ENCODE measurements at places on chromosomes 4 and X.
A peak's percentile ranks its signal among the peaks of the same experiment; 100 is the strongest.

- DNase-seq = no peak
These were observed 21.5 kb downstream of the NELFA start for GRCh38 chr4:1987296-1987695.

DNA sequence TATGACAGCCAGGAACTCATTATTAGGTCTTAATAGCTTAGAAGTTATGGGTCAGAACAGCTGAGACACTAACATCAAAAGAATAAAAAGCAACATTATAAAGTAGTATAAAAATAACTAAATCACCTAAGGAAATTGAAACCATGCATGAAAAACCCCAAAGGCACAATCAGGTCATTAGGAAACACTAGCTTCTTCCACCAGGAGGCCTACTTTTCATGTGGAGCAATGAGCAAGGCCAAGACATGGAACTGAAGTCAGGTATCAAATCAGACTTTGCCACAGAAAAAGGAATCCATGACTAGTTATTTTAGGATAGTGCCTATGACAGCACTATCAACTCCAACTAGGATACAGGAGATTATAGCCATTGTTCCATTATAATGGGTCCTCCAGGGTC, 7.9 kb downstream of the HUWE1 start:
- no peak for DNase-seq

GRCh38 chr4:19051831-19052230, 1030.3 kb upstream of the LCORL start:
- no peak for DNase-seq

GRCh38 chr4:54572152-54572542, 85.6 kb upstream of the KIT start:
- DNase-seq = no peak

GRCh38 chr4:76539979-76540378, 105.0 kb downstream of the SHROOM3 start:
- DNase-seq = no peak

DNA sequence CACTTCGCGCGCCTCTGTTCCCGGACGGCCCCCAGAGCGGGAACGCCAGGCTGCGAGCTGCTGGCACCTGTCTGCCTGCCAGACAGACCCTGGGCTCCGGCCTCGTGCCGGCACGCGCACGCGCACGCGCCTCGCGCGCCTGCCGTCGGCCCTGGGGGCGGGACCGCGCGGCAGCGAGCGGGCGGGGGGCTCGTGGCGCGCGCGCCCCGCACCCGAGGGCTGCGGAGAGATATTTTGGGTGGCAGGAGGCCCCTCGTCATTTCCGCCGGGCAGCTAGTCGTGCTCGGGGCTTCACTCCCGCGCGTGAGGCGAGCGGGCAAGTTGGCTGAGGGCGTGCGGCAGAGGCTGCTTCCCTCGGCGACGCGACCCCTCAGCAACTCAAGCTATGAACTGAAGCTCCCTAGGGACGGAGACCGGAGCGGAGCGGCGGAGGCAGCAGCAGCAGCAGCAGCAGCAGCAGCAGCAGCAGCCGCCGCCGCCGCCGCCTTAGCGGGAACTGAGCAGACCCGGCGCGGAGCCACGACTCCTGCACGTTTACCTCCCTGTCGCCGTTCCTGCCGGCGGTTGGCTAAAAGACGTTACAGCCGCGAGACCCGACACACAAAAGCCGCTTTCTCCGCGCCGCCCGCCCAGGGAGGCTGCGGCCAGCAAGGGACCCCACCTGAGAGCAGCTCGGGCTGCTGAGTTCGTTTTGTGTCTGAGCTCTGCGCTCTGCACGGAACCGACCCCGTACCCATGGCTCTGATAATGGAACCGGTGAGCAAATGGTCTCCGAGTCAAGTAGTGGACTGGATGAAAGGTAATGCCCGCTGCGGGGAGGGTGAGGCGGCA, at the start of gene CNKSR2:
Gene CNKSR2 (plus strand): TSS at position 256 of the 831 bp plus-strand sequence. CDS start 480 bp downstream, at position 736.
- DNase-seq = peak; percentile 11

GRCh38 chr4:83783215-83783614, 247.3 kb downstream of the GPAT3 start:
- DNase-seq = no peak

DNA sequence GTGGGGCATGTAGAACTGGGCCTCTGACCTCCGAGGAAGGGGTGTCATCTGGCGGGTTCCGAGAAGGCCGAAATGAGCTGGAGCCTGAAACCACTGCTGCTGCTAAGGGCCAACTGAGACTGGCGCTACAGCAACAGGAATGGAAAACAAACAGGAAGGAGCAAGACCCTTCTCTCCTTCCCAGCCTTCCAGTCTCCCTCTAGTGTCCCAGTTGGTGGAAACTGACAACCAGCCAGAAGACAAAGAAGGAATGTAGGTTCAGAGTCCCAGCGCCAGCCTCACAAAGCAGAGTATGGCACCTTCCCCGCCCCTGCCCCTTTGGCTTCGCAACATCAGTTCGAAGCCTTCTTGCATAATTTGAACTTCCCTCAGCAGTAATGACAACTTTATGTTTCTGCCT, 24.4 kb upstream of the PDZD4 start:
- no peak for DNase-seq

GRCh38 chr4:167100120-167100519, 134.2 kb downstream of the SPOCK3 start:
- no peak for DNase-seq

GRCh38 chr4:150679018-150679764, 97.2 kb downstream of the MAB21L2 start:
- DNase-seq = no peak

DNA sequence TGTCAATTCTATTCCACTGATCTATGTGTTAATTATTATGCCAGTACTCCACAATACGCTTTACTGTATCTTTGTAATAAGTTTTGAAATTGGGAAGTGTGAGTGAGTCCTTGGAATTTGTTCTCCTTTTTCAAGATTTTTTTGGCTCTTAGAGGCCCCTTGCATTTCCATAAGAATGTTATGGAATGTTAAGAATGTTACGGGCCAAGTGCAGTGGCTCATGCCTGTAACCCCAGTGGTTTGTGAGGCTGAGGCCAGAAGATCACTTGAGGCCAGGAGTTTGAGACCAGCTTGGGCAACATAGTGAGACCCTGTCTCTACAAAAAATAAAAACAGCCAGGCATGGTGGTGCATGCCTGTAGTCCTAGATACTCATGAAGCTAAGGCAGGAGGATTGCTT, 167.6 kb upstream of the CXorf66 start:
- DNase-seq = no peak

DNA sequence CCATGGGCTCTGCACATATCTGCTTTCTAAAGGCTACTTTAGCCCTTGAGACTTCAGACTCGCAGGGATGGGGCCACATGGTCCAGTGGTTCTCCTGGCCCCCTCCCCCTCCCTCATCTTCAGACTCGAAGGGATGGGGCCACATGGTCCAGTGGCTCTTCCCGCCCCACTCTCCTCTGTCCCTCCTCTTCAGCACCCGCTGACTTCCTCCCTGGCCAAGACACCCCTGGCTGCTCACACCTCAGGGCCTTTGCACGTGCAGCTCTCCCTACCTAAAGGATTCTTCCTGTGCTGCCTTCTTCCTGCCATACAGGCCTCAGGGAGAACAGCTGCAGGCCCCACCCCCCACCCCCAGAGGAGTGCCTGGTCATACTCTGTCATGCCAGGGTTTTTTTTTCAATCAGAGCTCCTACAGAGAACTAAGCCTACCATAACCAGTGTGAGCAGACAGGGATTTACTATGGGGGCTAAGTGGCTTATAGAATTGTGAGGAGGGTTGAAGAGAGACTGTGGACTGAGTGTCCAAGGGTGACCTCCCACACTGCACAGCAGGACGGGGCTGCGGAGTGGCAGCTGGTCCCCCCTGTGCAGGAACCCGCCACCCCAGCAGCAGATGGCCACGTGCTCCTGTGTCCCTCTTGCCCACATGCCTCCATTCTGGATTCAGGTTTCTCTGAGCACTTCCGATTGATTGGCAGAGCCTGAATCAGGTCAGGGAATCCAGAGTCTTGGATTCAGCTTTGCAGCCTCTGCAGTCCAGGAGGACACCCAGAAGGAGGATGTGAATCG, 6.1 kb upstream of the SPON2 start:
- no peak for DNase-seq

DNA sequence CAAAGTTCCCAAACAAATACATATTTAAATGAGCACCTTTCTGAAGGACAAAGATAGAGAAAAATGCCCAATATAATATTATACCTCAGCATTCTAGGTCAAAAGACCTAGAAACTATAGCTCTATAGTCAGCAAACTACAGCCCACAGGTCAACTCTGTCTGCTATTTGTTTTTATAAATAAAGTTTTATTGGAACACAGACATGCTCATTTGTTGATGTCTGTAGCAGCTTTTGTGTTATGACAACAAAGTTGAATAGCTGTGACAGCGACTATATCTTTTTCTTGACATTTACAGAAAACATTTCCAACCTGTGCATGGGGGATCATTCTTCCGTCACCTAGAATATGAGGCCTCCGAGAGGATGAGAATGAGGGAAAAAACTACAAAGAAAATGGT, 48.7 kb upstream of the WDR19 start:
- DNase-seq = no peak

DNA sequence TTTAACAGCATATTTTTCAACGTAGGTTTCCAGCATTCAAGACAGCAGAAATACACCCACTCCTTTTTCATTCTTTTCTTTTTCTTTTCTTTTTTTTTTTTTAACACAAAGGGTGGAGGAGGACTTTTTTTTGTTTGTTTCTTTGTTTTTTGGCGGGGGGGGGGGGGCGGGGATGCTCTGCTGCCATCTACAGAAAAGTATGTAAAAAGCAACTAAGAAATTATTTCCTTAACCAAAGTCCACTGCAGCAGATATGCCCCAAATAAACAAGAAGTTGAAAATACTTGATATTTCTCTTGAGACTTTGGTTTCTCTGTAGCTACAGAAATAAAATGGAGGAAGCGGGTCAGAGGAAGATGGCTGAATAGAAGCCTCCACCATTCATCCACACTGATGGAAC, 63.2 kb upstream of the PBDC1 start:
- no peak for DNase-seq

DNA sequence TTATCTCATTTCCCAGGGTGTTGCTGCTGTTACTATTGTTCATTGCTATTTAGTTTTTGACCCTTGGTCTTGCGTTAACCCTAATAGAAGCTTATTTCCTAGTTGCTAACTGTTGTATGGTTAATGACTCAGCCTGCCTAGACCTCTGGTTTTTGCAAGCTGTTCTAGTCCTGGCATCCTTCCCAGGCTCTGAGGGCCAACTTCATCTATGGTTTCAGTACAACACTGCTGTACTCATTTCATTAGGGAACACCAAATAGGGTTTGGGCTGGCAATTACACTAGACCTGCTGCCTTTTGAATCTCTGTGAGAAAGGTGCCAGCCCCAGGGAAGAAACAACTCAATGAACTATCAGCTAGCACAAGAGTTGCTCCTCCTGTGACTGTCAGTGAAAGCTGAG, 59.6 kb downstream of the DCX start:
- DNase-seq = no peak

DNA sequence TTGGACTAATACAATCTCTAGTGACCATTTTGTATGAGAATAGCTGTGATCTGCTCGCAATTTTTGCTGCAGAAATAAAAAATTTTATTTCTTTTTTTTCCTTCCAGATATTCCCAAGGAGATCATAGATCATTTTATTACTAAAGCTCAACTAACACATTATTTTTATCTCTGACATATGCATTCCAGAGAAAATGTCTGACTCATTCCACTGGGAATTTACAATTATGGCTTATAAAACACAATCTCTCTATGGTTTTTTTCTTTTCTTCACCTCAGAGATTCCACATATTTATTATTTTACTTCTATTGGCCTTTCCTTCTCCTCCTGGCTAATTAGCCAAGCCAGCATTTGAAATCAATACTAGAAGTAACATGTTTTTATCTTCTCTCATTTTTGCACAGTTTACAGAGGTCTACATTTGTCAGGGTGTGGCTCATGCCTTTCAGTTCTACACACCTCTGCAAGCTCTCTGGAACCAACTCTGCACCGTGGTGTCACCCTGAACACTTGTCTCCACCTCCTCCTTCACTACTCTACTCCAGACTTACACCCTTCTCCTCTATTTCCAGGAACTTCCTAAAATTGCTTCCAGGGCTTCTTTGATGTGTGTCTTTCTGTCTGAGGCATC, 59.8 kb upstream of the GPM6A start:
- no peak for DNase-seq

- DNase-seq = no peak
These were observed 23.6 kb downstream of the CA5B start for GRCh38 chrX:15761564-15762191.

DNA sequence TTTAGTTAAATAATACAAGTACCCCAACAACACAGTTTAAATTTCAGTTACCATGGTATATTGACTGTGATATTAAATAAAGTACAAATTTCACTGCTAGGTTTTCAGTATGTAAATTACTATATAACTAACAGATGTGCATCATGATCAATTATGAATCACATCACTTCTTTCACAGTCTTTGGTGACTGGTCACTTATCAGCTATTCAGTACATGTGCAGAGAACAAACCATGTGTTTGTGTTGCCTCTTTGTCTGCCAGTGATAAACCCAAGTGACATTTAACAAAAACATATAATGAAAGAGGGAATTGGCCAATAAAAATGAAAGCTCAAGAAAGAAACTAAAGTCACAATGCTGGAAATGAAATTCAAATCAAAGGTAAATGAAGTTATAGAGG, 249.3 kb downstream of the CHIC1 start:
- no peak for DNase-seq

- DNase-seq = no peak
These were observed 180.5 kb upstream of the ARX start for GRCh38 chrX:25196221-25196620.

- no peak for DNase-seq
These were observed 50.7 kb downstream of the CHST7 start for GRCh38 chrX:46624090-46624786.

GRCh38 chr4:61011051-61011450, 189.1 kb upstream of the ADGRL3 start:
- DNase-seq = no peak

GRCh38 chr4:41795796-41796385, 47.4 kb upstream of the PHOX2B start:
- no peak for DNase-seq

DNA sequence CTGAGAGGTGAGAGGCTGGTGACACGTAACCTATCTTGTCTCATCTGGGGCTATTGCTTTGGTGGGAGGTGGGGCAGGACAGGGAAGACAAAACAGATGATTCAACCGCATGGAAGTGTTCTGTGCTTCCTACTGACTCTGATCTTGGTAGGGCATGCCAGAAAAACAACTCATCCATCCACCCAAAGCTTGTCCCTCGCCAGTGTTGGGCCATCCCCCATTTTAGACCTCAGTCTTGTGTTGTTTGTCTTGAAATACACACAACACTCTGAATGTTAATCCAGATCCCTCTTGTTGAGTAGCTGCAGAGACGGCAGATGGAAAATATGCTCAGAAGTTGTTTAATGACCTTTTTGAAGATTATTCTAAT, 377 bp downstream of the CHRNA9 start:
- no peak for DNase-seq
